Stimulated activated CD8-positive, alpha-beta memory T cell treated with anti-CD3 and anti-CD28 coated beads, Interleukin-15, amount 100 ng/mL, for 1 hour (primary cell): ENCODE measurements at places on chromosomes 12 and 14.

DNA sequence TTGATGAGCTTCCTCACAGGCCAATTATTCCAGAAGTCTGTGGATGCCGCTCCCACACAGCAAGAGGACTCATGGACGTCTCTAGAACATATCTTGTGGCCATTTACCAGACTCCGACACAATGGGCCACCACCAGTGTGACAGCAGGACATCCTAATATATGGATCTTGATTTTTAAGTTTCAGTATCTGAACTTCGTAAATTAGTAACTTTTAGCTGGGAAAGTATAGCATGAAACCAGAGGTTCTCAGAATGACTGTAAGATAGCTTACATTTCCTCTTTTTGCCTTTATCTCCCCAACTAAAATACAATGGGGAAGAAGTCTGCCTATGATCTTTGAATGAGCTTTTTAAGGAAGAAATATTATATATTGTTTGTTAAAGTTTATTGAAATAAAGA, 87.0 kb downstream of the DNAI7 start:
- DNase-seq, result no peak

DNA sequence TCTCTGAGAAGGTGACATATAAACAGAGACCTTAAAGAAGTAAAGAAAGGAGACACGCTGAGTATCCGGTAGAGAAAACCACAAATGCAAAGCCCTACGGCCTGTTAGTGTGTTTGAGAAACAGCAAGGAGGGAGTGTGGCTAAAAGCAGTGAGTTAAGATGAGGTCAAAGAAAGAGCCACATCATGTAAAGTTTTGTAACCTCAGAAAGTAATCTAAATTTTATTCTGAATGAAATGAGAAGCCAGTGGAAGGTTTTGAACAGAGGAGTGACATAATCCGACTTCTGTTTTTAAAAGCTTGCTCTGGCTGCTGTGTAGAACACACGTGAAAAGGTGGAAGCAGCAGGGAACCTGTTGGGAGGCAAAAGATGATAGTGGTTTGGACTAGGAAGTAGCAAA, 32.6 kb downstream of the PPP2R5E start:
- DNase-seq, result no peak

GRCh38 chr12:95114766-95115405, 41.5 kb upstream of the NR2C1 start:
- no peak for DNase-seq

DNA sequence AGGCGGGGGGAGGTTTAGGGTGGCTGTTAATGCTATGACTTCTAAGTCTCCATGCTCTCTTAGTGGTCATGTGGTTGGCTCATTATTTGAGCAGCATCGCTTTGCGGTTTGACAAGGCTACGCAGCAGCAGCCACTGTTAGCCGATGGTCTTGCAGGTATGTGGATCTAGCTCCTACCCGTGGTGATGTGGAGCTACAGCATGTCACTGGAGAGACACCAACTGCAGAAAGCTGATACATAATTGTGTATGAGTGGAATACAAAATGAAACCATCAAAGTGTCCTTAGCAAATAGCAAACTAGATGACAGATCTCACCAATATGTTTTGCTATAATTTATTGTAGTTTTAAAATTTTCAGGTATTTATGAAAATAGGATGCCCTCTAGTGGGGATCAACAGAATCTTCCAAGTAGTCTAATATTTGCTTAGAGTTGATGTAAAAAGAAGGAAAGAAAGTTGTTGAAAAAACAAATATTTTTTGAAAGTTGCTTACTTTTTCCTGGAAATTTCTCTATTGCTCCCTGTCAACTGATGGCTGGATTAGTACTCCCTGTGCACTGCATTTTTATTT, 94.9 kb downstream of the NAV3 start:
- DNase-seq, result no peak

DNA sequence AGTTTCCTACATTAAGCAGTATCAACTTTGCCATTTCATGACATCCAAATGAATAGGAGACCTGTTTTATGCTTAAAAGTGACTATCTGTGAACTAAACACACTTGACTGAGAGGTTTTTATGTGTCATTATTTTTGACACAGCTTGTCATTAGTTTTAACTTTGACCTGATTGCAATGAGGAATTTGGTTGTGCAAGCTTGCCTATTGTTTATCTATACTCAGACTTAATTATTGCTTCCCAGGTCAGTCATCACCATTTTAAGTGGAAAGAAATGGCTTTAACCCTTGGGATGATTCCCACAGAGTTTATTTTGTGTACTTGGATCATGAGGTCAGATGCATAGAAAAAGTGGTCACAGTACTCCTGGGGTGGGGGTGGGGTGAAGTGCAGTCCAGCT, 171.0 kb upstream of the PRICKLE1 start:
- no peak for DNase-seq

DNA sequence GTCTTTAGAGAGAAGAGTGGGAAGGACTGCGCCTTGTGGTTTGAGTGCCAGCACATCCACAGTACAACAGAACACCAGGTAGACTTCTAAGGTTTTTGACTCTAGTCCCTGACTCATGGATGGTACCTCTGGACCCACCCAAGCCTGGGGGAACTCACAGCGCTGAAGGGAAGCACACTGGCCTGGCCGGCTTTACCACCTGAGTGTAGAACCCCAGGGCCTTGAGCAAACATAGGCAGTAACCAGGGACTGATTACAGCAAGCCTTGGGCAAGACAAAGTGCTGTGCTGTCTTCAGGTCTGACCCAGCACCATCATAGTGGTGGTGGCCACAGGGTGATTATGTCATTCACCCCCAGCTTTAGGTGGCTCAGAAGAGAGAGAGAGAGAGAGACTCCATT, 17.2 kb downstream of the EML5 start:
- no peak for DNase-seq

- no peak for DNase-seq
Measured at GRCh38 chr14:60594062-60594461, 55.2 kb downstream of the SIX1 start.

DNA sequence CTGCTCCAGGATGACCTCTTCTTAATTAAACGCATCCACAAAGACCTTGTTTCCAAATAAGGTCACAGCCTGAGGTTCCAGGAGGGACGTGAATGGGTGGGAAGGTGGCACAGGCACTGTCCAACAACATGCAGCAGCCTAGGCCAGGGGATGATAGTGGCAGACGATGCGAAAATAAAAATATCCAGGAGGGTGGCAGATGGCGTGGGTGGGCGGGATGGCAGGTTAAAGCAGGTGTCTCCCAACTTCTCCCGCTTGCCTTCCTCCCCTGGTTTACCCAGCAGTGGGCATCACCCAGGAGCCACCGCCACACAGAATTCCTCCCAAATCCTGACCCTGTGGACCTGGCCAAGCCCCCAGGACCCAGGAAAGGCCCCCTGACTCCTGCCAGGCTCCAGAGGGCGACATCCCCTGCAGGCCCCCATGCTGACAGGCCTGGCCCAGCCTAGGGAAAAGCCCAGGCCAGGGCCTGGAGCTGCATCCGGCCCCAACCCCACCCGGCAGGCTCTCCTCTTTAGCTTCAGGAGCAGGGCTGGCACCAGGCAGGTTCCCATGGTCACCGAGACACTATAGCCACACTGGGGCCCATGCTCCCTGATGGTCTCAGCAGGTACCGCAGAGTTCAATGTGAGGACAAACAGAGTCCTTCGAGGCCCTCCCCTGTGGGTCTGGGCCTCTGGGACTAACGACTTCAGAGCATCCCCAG, 9.7 kb downstream of the NCOR2 start:
- DNase-seq, result no peak

DNA sequence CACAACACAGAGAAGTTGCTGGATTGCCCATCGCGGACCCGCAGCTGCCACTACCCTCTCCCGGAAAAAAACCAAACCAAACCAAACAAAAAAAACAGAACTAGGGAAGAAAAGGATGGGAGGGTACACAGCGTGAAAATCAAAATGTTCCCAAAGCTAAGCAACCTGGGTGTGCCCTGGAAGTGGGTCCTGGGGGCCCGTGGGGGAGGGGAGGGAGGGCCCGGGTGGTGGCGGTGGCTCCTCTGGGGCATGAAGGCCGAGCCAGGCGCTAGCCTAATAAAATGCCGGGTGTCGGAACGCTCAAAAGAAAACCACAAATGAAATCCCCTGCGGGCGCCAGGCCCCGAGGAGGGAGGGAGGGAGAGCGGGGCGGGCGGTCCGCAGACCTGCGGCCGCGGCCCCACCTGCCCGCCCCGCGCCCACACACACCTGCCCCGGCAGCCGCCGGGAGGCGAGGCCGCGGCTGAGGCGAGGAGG, 787 bp downstream of the HECTD4 start:
- DNase-seq, result no peak

DNA sequence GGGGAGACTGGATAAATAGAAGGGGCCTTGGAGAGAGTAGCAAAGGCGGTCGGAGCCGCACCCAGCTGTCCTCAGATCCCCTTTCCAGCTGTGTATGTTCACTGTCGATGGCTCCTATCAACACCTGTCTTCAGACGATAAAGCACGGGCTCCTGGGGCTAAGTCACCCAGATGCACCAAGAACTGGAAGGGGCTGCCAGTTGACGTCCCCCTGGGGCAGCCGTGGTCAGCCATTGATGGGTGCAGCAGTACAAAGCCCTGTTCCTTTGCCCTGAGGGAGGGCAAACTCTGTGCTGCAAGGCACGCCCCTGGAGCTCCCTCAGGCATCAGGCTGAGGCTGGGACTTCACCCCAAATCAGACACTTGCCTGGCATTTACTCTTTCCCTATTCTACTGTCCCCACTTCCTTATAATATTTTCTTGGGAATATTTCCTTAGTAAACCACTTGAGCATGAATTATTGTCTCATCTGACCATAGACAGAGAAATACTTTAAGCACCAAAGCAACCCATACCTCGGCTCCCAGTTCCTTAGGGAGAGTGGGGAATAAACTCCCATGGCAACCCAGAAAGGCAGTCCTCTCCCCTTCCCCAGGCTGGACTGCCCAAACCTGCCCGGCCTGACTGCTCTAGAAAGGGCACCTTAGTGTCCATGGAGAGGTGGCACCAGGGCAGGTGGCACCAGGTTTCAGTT, 59.6 kb upstream of the SCN8A start:
- no peak for DNase-seq

- DNase-seq, result no peak
Measured at GRCh38 chr14:70648346-70648745, 6.6 kb downstream of the TTC9 start.

DNA sequence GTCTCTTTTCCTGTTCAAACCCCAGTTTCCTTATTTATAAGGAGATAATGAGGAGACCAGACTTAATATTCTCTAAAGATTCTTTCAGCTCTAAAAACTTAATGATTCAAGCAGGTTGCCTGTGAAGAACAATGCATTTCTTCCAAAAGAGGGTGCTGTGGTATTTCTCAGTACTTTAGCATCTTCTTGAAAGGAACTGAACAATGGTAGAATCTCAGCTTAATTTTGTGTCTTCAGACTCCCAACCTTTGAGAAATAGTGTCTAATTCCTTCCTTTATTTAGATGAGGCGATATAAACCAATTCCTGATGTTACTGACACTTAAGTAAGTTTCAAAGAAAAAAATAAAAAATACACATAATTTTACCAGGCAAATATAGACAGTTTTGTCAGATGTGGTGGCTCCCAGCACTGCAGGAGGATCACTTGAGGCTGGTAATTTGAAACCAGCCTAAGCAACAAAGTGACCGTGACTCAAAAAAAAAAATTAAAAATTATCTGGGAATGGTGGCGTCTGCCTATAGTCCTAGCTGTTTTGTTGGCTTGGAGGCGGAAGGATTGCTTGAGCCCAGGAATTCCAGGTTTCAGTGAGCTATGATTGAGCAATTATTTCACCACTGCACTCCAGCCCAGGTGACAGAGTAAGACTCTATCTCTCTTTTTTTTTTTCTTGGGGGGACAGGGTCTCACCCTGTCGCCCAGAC, 76.9 kb upstream of the PSMA6 start:
- no peak for DNase-seq

- DNase-seq, result no peak
Measured at GRCh38 chr12:114679942-114680341, 4.0 kb downstream of the TBX3 start.

DNA sequence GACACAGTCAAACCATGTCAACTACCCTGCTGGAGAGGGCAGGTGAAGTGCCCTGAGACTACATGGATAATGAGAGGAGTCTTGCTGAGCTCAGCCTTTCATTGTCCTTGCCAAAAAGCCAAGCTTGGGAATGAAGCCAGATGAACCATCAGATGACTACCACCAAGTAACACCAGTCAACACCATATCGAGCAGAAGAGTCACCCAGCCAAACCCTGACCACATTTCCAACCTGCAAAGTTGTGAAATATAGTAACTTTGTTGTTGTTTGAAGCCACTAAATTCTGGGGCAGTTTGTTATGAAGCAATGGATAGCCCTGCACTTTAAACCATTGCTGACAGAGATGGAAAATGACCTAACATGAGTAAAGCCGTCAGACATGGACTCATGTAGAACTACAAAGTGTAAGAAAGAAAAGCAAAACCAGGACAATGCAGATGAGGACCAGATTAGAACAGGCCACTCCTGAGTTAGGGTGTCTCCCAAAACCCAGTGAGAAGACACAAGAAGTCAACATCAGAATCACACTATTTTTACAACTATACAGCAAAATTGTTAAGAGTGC, 12.5 kb upstream of the CRADD start:
- DNase-seq, result no peak

DNA sequence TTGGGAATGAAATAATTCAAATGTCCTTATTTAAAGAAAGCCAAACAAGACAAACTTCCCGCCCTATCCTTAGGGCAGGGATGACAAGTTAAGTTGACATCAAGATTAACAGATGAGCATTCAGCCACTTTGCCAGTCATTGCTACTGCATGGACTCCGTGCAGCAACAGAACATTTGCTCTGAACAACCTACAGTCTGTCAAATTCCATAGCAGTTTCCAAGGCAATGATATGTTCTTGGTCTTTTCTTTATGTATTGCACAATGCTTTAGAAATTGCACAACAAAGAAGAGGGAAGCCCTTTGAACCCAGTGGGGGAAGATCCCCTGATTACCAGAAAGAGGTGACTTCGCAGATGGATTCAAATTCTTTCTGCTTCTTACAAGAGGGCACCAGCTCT, 269.8 kb downstream of the BCAT1 start:
- DNase-seq, result no peak

DNA sequence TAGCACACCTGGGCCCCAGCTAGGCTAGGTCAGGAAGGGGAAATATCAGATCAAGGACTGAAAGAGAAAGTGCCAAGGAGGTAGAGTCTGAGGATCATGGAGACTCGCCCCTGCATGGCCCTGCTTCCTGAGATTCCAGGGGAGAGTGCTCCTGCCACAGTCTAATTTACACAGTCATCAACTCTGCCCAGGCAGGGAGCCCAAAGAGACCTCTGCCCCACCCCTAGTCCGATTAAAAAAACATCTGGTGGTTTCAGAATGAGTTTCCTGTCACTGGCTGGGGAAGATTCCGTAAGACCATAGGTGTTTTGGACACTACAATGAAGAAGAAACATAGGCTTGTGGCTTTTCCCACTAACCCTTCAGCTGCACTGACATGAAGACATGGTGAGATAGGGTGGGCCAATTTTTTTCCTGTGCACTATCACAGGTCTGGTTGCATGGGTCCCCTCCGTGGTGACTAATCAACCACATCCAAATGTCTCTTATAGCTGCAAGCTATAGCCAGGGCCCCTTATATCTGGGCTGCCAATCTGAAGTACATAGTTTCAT, 31.5 kb upstream of the GZMB start:
- no peak for DNase-seq

GRCh38 chr12:97223419-97223818, 239.2 kb upstream of the RMST start:
- no peak for DNase-seq

GRCh38 chr12:24742378-24742777, 206.5 kb downstream of the BCAT1 start:
- no peak for DNase-seq
